Stimulated activated CD8-positive, alpha-beta memory T cell treated with anti-CD3 and anti-CD28 coated beads, Interleukin-4, amount 100 ng/mL, for 1 hour (primary cell): ENCODE measurements at places on chromosomes 3 and 15.

GRCh38 chr15:40830884-40831283, 2.4 kb upstream of the PPP1R14D start:
- no peak for DNase-seq

- DNase-seq, result no peak
Measured at GRCh38 chr15:37002041-37002672, 98.2 kb downstream of the MEIS2 start.

DNA sequence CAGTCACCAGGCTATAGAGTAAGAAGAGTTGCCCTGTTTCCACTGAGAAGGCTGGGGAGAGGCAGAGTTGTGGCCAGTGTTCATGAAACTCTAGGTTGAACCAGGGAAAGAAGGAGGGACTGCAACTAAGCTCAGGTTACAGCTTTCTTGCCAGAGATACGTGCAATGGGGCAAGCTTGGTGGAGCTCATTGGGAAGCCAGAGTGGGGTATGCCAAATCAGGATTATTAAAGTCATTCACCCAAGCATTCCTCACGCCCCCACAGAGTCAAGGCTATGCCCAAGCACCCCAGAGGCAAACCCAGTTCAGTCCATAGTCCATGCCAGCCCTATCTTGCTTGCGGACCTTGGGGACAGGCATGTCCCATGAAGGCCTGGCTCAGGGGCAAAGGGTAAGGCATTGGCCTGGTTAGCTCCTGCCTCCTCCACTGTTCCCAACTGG, 17.6 kb downstream of the SLC6A20 start:
- no peak for DNase-seq

- no peak for DNase-seq
Measured at GRCh38 chr3:177122183-177122856, 75.0 kb downstream of the TBL1XR1 start.

DNA sequence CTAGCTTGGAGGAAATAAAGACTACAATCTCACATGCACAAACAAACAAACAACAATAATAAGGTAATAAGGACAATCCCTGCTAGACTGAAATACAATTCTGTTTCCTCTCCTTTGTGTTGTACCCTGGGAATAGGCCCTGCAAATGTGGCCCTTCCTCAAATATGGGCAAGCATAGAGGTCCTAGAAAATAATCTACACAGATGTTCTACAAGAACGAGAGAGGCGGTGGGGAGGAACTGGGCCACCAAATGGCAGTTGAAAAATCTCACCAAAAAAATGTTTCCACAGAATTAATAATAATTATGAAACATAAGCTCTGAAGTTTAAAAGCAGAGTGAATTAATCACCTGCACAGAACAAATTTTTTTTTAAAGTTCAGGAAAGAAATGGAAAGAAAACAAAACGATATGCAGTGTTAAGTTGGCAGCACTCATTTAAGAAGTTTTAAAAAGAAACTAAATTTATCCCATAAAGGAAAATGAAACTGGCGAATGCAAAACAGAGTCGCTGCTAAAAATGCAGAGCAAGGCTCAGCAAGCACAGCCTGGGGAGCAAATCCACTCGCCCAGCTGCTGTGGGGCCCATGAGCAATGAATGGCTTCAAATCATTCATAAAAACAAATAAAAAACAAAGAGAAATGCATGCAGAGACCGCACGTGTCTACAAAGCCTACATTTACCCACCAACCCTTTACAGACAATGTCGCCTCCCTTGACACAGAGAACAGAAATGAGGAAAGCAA, 475.4 kb downstream of the OCA2 start:
- DNase-seq, result no peak

- DNase-seq, result no peak
Measured at GRCh38 chr3:53675942-53676341, 170.3 kb downstream of the CHDH start.
